Sigmoid colon (tissue), 7 donors: ENCODE measurements at places on chromosomes 5 and 9. TPM values are rescaled to one million over a fixed set of nuclear protein-coding genes. Genes with fewer than 3 reads are reported as not detected.

PCDHA1 gene
- total RNA-seq: not detected

DNA sequence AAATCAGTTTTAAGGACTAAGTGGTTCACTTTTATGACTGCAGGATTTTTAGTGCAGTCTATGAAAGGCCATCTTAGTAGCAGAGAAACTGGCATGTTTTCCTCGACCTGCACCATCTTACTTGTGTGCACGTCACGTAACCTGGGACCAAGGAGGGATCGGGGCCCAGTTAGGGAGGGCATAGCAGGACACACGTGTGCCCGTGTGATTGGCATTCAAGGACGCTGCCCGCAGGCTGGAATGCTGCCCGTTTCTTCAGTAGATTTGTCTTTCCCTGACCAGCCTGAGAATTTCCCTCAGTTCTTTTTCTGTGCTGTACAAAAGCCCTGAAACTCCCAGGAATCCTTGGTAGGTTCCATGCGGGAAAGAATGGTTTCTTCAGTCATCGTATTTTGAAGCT lies 196.3 kb downstream of the TRIO start:
- DNase-seq: no peak

GRCh38 chr5:81426359-81427030 lies 32.6 kb upstream of the ACOT12 start:
- no peak for DNase-seq

CCDC180 gene
- 5.6 TPM for total RNA-seq

DNA sequence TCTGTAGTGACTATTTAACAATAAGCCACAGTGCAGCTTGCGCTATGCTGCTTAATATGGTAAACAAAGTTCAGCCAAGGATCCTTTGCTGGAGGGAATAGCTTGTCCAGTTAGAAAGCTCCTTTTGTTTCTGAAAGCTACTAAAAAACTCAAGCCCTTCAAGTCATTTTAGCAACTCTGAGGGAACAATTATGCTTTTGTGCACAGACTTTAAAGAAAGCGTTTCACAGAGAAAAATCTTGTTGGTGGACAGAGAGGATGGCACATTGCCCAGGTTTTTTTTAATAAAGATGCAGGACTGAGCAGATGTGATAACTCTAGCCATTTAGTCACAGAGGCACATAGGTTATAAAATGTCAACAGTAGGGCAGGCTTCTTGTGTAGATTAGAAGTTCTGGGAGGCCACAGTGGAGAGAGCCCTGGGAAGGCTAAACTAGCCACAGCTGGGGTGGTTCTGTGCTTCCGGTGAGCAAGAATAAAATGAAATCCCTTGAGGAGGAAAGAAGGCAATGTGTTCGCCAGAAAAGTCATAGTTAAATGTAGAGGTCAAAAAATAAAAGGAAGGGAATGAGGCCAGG lies 63.4 kb downstream of the ALDH7A1 start:
- no peak for DNase-seq

DNA sequence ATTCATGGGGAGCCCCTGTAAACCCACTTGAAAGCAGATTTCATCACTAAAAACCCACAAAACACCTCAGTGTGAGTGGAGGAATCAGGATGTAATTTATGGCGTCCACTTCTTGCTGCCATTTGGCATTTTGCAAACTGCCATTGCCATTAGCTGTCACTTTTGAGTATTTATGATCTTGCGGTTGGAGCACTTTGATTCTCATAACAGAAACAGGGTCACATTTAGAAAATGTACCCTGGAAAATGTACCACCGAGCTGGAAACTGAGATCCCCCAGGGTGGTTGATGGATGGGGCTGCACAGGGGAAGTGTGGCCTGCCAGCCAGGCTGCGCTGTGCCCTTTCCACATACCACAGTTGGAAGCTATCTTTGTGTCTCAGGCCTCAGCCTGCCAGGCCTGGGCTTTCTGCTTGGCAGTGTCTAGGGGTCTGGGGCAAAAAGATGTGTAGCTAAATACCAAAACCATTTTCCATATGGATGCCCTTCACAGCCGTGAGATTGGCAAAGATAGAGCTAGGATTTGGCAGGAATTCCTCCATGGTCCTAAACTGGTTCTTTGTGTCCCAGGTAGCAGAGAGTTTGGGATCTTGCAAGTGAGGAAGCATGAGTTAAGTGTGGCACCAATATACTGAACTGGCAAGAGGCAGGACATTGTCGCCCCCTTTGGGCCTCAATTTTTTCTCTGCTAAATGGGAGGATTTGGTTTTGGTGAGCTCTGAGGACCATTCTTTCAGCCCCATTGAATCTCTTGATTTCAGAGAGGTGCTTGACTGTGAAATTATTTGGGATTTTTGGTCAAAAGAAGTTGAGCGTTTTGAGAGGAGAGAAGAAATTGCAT lies 46.2 kb downstream of the GALNT10 start:
- no peak for DNase-seq

ENTREP1 gene
- total RNA-seq: 81.9 TPM

PCDHGA4 gene
- 5.0 TPM for total RNA-seq

DNA sequence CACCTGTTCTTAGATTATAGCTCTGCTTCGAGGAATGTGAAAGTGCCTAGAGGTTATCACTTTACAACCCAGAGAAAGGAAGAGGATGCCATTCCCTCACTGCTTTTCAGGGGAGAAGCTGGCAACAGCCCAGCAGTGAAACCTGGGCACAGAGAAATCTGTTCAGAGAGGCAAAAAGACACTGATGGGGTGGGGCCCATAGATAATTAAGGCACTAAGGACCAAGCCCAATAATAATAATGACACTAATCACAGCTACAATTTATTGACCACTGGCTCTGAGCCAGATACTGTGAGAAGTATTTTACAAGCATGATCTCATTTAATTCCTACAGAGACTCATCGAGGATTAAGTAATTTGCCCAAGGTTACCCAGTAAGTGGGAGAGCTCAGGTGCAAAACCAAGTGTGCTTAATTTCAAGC lies 168.3 kb downstream of the PIK3R1 start:
- DNase-seq: no peak

- DNase-seq: no peak
Observed at GRCh38 chr9:137952976-137953666, 75.5 kb downstream of the CACNA1B start.

DNA sequence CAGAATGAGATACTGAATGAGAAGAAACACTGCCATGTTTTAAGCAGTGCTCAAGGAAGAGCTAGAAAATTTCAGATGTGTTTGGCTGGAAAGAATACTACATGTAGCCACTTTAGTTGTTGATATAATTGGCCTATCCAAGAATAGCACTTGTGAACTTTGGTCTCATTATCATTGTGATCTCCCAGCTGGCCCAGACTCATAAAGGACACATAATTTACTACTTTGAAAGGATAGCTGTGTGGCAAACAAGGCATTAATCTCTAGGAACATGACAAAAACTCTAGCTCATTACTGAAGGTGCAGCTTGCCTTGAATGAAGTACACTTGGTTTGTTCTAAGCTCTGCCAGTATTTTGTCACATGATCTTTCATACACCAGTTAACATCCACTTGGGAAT lies 356.3 kb downstream of the CSNK1G3 start:
- DNase-seq: no peak

TOR4A gene
- 3.8 TPM for total RNA-seq

ANXA2R gene
- 1.8 TPM for total RNA-seq

ADGRD2 gene
- total RNA-seq: not detected

- no peak for DNase-seq
Observed at GRCh38 chr9:37745970-37746369, 7.6 kb upstream of the TRMT10B start.

DNA sequence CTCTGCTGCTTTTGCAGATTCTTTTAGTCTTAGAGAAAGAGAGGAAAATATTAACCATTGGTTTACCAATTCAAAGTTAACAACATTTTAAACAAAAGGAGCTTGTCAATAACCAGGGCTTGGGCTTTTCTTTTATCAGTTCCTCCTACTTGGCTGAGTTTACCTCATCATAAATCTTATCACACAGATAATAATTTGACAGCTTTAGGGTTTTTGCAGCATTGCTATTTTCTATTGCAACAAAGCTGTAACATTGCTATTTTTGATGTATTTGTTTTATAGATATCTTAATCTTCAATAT lies 9.8 kb upstream of the ABL1 start:
- no peak for DNase-seq

DNA sequence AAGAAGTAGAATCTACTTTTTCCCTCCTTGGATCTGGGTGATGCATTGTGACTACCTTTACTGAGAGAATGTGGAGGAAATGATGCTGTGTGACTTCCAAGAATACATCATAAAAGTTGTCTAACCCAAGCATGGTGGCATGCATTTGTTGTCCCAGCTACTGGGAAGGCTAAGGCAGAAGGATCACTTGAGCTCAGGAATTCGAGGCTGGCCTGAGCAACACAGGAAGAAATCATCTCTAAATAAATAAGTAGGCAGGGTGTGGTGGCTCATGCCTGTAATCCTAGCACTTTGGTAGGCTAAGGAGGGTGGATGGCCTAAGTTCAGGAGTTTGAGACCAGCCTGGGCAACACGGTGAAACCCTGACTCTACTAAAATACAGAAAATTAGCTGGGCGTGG lies 143.2 kb upstream of the VLDLR start:
- DNase-seq: no peak

DNA sequence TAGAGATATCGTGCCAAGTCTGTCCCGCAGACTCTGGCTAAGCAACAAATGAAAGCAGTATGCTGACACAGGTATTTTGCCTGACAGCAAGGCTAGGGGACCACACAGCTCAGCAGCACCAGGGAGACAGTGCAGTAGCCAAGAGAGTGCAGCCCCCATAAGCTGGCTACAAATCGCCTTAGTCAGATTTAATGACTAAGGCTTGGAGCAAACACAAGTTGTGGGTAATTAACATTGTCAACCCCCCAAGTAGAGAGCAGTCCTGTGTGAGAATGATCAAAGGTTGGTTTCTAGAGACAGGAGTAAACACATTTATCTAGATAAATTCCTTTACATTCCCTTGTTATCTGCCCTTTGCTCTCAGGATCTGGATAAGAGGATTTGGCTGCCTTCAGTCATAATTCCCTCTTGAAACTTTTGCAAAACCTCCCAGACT lies 1434.5 kb upstream of the CDH6 start:
- DNase-seq: no peak

DNA sequence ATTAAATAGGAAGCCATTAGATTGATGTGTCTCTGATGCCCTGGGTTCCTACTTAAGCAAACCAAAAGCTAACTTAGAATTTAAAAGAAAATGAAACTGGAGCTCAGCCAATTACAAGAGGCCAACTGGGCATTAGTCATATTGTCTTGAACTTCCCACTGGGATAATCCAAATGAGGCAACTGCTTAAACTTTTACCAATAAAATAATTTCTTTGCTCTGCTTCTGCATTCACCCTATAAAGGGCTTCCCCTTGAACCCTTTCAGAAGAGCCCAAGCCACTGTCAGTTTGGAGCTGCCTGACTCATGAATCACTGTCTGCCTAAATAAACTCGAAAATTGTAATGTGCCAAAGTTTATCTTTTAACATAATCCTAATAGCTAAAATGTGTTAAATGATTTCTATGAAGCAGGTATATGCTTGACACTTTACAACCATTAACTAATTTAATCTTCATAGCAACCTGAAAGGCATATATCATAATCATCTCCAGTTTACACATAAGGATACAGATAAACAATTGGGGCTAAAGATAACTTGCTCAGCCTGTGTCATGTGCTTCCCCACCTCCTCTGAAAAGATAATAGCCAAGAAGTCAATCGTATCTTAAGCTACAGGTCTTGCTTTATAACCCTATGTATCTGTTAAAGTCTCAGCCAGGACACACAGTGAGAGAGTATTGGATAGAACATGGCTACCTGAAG lies 11.5 kb downstream of the GPR150 start:
- DNase-seq: no peak

LHX3 gene
- total RNA-seq: not detected
